ENCODE measurements at places on chromosomes 7 and 10. TPM values are rescaled to one million over a fixed set of nuclear protein-coding genes. Genes with fewer than 3 reads are reported as not detected.

GRCh38 chr7:149825567-149826343 lies 12.4 kb upstream of the ZNF862 start:
- no peaks in the 10 kb centered on the region for H3K4me1 ChIP-seq
- H3K4me3 ChIP-seq = no peak overlapping the region
- no peaks in the 10 kb centered on the region for H3K27me3 ChIP-seq
- no peak for DNase-seq
- no peak overlapping the region for H3K27ac ChIP-seq

GRCh38 chr7:2040201-2040892 lies 192.4 kb downstream of the MAD1L1 start:
- H3K27me3 ChIP-seq = no peaks in the 10 kb centered on the region
- H3K4me1 ChIP-seq = peaks cover 54% of the 10 kb centered on the region
- H3K27ac ChIP-seq = no peak overlapping the region

Gene ARHGEF35
- 4.2 TPM for total RNA-seq

Gene NPSR1
- total RNA-seq = not detected

- no peaks in the 10 kb centered on the region for H3K27me3 ChIP-seq
- peaks cover 57% of the 10 kb centered on the region for H3K36me3 ChIP-seq
- no peak for DNase-seq
These were observed 922 bp upstream of the MYO1G start for GRCh38 chr7:44979481-44980392.

GRCh38 chr10:72702868-72703581 lies 11.1 kb downstream of the MCU start:
- no peak overlapping the region for H3K4me3 ChIP-seq
- no peak for DNase-seq
- no peaks in the 10 kb centered on the region for H3K27me3 ChIP-seq
- H3K4me1 ChIP-seq = no peaks in the 10 kb centered on the region

DNA sequence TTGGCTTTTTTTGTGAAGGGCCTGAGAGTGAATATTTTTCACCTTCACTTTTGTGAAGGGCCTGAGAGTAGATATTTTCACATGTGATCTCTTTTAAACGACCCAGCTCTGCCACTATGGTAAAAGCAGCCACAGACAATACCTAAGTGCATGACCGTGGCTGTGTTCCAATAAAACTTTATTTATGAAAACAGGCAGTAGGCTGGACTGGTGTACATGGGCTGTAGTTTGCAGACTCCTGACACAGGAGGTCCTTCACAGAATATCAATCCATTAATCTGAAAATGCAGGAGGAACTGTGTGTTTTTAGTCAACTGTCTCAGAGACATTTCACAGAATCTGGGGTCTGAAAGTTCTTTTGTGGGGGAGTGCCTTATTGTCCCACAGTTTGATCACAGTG lies 186.9 kb downstream of the PRKCQ start:
- H3K36me3 ChIP-seq = no peaks in the 10 kb centered on the region
- H3K27me3 ChIP-seq = no peaks in the 10 kb centered on the region
- no peak for DNase-seq
- H3K27ac ChIP-seq = no peak overlapping the region

DNA sequence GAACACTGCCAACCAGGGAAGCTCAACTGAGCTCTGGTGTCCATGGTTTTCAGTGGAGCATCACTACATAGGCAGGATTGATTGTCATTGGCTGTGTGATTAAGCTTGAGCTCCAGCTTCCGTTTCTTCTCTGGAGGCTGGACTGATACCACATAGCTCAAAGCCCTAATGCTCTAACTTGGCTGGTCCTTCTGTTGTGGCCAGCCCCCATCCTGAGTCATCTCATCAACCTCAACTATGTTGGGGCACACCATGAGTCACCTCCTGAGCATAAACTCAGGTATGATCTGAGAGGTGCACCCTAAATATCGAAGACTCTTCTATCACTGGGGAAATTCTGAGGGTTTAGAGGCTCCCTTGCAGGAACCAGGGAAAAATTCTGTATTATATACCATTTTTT lies 114.5 kb upstream of the INHBA start:
- peaks cover 6% of the 10 kb centered on the region for H3K4me1 ChIP-seq
- DNase-seq = no peak
- no peak overlapping the region for H3K27ac ChIP-seq
- H3K36me3 ChIP-seq = no peaks in the 10 kb centered on the region
- no peaks in the 10 kb centered on the region for H3K27me3 ChIP-seq
- H3K4me3 ChIP-seq = no peak overlapping the region

DNA sequence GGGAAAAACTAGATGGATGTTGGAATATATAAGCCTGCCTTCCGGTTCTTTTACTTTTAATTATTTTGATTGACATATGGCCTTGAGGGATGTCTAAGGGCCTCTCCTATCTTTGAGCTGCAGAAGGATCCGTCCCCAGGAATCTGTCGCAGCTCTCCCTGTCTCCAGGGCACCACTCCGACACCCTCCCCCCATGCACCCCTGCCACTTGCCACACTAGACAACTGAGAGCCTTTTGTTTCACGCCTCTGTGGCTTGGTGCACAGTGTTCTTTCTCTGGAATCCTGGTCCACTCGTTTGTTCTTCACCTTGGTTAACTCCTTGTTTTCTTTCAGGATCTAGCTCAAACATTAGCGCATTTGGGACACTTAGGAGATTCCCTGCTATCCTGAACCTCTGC lies 124.1 kb upstream of the EFCAB10 start:
- H3K27me3 ChIP-seq = no peaks in the 10 kb centered on the region
- H3K4me3 ChIP-seq = no peak overlapping the region
- DNase-seq = no peak
- H3K36me3 ChIP-seq = no peaks in the 10 kb centered on the region
- no peak overlapping the region for H3K27ac ChIP-seq

- no peaks in the 10 kb centered on the region for H3K27me3 ChIP-seq
- peak overlapping the region; percentile 0 for H3K27ac ChIP-seq
- no peak overlapping the region for H3K4me3 ChIP-seq
- H3K36me3 ChIP-seq = no peaks in the 10 kb centered on the region
- peaks cover 32% of the 10 kb centered on the region for H3K4me1 ChIP-seq
- peak; percentile 19 for DNase-seq
These were observed 67.4 kb downstream of the NOD1 start for GRCh38 chr7:30411173-30411572.

DNA sequence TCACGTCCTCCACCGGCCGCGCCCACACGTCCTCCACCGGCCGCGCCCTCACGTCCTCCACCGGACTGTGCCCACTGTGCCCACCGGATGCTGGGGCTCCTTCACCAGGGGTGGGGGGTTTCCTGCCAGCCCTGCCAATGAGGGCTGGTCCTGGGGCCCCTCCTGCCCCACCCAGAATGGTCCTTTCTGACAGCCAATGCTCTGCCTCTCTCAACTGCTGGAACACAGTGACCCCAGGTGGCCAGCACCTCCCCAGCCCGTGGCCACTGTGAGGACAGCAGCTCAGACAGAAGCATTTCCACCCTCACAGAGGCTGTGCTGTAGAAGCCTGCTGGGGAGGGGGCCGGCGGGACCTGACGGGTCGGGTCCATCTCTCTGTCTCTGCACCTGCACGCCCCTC lies 90.1 kb upstream of the DNAAF5 start:
- H3K27me3 ChIP-seq = no peaks in the 10 kb centered on the region
- no peak overlapping the region for H3K27ac ChIP-seq
- H3K36me3 ChIP-seq = no peaks in the 10 kb centered on the region
- H3K4me3 ChIP-seq = no peak overlapping the region

Gene SLC26A4
- 0.05 TPM for total RNA-seq

GRCh38 chr10:57249615-57250281 lies 888.7 kb upstream of the ZWINT start:
- H3K4me3 ChIP-seq = no peak overlapping the region
- no peak for DNase-seq
- no peak overlapping the region for H3K27ac ChIP-seq
- no peaks in the 10 kb centered on the region for H3K4me1 ChIP-seq

GRCh38 chr7:43077285-43077684 lies 35.2 kb upstream of the HECW1 start:
- no peak for DNase-seq
- no peaks in the 10 kb centered on the region for H3K36me3 ChIP-seq
- no peaks in the 10 kb centered on the region for H3K27me3 ChIP-seq

DNA sequence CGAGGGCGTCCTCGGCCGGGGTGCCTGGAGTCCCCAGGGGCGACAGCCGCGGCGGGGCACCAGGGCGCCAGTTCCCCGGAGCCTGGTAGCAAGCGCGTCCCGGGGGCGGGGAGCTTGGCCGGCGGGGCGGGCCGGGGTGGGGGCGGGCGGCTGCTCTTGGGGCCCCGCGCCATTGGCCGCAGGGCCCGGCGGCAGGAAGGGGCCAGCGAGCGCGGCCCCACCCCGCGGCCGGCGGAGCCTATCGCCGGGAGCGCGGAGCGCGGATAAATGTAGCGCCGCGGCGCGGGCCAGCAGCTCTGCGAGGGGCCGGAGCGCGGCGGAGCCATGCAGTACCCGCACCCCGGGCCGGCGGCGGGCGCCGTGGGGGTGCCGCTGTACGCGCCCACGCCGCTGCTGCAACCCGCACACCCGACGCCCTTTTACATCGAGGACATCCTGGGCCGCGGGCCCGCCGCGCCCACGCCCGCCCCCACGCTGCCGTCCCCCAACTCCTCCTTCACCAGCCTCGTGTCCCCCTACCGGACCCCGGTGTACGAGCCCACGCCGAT lies at the start of gene HHEX:
Gene HHEX (plus strand): TSS at position 293 of the 548 bp plus-strand sequence. CDS start 32 bp downstream, at position 325.
- no peaks in the 10 kb centered on the region for H3K27me3 ChIP-seq
- peak within 1 kb of the TSS; percentile 83 for H3K4me3 ChIP-seq
- H3K4me1 ChIP-seq = peaks cover 28% of the 10 kb centered on the region
- peaks cover 29% of the 10 kb centered on the region for H3K36me3 ChIP-seq
- DNase-seq = peak; percentile 88

DNA sequence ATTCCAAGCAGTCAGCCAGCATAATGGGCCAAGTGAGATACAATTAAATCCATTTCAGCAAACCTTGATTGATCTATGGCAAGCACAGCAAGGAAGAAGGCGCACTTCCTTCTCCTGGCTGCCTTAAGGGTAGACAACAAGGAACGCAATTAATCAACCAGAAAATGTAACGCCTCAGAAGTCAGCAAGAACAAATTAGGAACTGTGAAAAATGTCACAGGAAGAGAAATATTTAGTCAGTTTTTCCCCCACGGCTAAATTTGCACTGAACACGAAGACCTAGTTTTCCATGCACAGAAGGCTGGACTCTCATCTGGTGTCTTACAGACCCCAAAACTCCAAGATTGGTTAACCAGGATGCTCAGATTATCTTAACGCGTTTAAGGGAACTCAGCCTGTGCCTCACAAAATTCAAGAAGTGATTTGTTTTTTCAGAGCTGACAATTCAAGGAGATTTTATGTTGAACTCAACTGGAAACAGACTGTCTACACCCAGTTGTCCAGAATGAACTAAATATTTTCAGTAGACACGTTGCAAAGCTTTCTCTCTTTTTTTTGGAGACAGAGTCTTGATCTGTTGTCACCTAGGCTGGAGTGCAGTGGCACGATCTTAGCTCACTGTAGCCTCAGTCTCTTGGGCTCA lies 14.2 kb downstream of the SNX8 start:
- peaks cover 76% of the 10 kb centered on the region for H3K4me1 ChIP-seq
- peak overlapping the region; percentile 84 for H3K27ac ChIP-seq
